ENCODE measurements at places on chromosomes 4 and X. TPM values are rescaled to one million over a fixed set of nuclear protein-coding genes. Genes with fewer than 3 reads are reported as not detected.

- DNase-seq, result no peak
Measured at GRCh38 chr4:31108762-31109161, 388.6 kb downstream of the PCDH7 start.

DNA sequence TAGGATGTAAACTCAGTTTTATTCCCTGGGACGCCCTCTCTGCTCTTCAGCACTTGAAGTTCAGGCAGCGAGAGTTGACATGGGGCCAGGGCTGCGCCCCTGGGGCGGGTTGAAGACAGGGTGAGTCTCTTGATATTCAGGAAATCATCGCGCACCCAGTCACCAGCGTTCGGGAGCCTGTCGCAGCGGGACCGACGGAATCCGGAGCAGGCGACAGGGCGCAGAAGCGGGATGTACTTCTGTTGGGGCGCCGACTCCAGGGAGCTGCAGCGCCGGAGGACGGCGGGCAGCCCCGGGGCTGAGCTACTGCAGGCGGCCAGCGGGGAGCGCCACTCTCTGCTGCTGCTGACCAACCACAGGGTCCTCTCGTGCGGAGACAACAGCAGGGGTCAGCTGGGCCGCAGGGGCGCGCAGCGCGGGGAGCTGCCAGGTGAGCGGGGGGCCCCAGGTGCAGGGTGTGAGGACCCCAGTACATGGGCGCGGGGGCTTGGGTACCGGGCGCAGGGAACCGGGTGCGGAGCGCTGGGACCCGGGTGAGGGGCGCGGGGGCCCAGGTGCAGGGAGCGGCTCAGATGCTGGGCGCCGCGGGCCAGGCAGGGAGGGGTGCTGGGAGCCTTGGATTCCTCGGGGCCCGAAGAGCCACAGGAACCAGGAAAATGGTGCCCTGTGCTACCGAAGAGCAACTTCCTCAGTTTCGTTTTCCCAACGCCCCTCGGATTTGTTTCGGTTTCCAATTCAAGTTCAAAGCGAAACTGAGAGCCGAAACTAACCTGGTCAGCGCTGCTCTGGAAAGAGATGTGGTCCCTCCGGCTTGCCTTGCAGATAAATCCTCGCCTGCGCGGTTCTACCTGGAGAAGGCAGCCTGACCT is at the start of gene HERC6:
Gene HERC6, plus strand, starts transcription at position 162 of the 869 bp plus-strand sequence. Its CDS starts 70 bp downstream, at position 232.
- peak; percentile 87 for DNase-seq

DNA sequence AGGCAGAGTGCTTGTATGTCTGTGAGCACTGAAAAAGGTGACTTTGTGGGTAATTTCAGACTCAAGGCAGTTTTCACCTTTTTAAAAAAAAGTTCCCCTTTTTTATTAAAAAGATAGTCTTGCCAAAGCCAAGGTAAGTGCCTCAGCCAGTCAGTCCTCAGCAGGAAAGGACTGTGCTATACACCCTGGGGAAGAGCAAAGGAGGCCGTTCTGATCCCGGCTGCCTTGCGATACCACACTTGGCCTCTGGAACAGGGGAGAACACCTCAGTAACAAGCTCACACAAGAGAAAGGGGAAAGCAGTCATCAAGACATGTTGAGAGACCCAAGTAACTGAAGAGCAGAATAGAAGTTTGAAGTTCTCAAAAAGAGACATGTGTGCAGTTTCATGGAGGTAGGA is 541.7 kb downstream of the BCOR start:
- no peak for DNase-seq

- DNase-seq, result peak; percentile 52
Measured at GRCh38 chr4:185039508-185040273, 21.4 kb downstream of the HELT start.

GRCh38 chr4:3244002-3244401 is 5.0 kb upstream of the MSANTD1 start:
- DNase-seq, result no peak

GRCh38 chr4:1559896-1560650 is 124.0 kb downstream of the FAM53A start:
- no peak for DNase-seq

DNA sequence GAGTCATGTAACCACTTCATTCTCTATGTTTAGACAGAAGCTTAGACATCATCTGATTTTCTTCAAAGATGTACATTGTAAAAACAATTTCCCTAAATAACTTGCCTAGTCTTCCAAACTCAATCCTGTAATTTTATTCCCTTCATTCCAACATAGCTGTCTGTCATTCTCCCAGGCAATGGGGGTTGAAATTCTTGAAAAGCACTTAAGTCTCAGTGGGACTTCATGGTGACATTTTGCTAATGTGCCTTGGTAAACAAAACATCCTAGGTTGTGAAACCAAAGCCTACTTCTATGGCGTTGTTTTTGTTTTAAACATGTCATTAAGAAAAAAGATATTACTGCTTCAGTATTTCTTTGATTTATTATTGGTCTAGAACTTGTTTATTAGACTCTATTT is 122.0 kb upstream of the NRK start:
- no peak for DNase-seq

DNA sequence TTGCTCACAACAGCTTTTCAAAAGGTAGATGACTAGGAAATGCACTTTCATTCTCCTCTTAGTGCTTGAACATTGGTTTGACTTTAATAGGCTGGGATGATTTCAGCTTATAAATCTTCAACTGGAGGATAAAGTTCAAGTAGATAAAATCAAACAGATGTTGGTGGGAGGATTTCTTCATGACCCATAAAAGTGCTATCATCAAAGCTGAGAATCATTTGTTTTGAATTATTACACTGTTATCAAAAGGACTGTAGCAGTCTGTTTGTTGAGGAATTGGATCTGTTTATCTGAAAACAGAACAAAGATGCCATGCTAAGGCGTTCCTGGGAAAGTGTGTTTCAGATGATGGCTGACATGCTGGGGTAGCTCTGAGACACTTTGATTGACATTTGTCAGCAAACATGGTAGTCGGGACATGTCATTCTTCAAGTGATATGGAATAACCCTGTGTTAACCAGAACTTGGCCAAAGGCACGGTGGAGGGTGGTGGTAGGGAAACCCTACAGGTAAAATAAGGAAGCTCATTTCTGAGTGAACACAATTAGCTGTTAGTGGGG is 304.0 kb upstream of the PITX2 start:
- DNase-seq, result peak; percentile 15

DNA sequence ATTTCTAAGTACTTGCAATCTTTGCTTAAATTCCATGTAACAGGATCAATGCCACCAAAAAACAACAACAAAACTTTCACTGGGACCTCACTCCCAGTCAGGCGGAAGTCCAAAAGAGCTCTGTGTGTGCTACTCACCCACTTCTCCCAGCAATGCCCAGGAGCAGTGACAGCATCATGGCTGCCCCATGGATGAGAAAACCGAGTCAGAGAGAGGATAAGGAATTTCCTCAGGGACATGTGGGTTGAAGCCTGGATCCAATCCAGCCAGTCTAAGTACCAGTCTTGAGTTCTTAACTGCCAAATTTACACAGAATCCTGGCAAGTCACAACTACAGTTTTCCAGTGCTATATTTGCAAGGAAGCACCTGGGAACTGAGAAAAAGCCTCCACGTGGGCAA is 64.5 kb downstream of the STX18 start:
- DNase-seq, result no peak

- DNase-seq, result no peak
Measured at GRCh38 chr4:79181190-79181589, 144.7 kb downstream of the NAA11 start.

GRCh38 chr4:17613761-17614415 is 553 bp upstream of the MED28 start:
- DNase-seq, result peak; percentile 9

- DNase-seq, result no peak
Measured at GRCh38 chr4:54400802-54401201, 171.7 kb downstream of the PDGFRA start.

- no peak for DNase-seq
Measured at GRCh38 chrX:112688242-112688641, 8.5 kb upstream of the LHFPL1 start.

- DNase-seq, result no peak
Measured at GRCh38 chrX:124475358-124475757, 129.0 kb downstream of the SH2D1A start.

DNA sequence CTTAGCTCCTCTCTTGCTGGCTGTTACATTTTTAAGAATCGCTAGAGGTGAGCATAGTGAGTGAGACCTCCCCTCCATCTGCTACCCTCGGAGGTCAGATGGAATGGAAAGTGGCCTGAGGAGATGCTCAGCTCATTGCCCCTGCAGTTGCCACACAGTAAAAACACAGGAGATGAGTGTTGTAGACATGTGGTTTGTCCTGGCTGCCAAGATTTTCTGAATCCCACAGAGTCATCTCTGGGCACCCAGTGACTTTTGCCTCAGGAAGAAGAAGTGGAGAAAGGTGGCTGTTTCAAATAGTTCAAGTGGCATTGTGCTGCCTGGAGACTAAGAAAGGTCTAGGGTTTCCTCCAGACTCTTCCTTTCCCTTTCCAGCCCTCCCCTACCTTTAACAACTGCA is 271.0 kb downstream of the STK32B start:
- no peak for DNase-seq

GRCh38 chr4:38686682-38687081 is 22.7 kb downstream of the KLF3 start:
- no peak for DNase-seq

DNA sequence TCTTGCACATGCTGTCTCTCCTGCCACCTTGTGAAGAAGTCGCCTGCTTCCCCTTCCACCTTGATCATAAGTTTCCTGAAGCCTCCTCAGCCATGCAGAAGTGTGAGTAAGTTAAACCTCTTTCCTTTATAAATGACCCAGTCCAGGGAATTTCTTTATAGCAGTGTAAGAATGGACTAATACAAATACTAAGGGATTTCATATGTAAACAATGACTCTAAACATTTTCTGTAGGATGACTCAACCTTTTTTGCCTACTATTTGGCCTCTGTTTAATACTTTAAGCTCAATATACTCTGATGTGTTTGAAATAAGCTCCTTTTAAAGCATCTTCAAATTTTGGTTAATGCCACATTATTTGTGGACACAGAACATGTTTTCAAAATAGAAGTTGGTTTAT is 813.5 kb upstream of the SLIT2 start:
- no peak for DNase-seq

DNA sequence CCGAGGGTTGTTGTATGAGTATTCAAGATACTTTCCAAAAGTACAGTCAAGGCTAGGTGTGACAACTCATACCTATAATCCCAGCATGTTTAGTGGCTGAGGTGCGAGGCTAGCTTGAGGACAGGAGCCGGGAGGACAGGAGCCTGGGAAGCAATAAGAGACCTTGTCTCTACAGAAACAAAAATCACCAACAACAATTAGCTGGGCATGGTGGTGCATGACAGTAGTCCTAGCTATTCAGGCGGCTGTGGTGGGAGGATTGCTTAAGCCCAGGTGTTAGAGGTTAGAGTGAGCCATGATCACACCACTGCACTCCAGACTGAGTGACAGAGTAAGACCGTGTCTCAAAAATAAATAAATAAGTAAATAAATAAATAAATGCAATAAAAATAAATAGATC is 91.6 kb downstream of the TLL1 start:
- no peak for DNase-seq

GRCh38 chr4:20251796-20252655 is at the start of gene SLIT2:
Gene SLIT2, plus strand, starts transcription at chr4:20251905. Its CDS starts 1,911 bp downstream, at chr4:20253816.
- DNase-seq, result peak; percentile 85

- no peak for DNase-seq
Measured at GRCh38 chrX:39492497-39493162, 605.1 kb downstream of the BCOR start.

DNA sequence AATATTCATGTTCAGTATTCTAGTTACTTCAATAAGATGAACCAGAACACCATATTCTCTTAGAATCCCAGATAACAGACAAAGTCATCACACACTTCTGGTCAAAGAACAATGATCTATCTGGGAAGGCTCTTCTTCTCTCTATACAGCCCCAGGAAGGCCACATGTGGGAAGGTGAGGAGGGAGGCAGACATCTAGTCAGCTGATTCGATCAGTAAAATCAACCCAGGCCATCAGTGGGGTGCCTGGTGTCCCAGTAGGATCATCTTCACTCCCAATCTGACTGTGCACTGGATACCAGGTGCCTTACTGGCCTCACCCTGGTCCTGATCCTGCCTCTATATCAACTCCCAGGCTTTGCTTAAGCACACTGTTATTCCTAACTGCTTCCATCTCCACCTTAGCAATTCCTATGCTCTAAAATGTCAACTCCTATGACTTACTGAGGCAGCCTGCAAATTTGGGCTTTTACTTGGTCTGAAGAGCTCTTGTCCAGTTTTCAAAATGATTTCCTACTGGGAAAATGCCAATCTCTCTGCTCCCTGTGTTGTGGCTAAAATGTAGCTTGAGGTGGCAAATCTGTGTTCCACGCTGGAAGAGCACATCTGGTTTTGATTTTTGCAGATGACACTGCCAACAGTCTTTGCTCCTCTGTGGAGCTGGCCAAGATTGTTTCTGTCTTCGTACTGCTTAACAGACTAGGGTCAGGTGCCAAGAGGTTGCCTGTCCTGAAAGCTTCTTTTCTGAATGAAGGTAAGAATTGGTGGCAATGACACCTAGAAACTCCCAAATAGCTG is 128.7 kb downstream of the MGST2 start:
- DNase-seq, result no peak

DNA sequence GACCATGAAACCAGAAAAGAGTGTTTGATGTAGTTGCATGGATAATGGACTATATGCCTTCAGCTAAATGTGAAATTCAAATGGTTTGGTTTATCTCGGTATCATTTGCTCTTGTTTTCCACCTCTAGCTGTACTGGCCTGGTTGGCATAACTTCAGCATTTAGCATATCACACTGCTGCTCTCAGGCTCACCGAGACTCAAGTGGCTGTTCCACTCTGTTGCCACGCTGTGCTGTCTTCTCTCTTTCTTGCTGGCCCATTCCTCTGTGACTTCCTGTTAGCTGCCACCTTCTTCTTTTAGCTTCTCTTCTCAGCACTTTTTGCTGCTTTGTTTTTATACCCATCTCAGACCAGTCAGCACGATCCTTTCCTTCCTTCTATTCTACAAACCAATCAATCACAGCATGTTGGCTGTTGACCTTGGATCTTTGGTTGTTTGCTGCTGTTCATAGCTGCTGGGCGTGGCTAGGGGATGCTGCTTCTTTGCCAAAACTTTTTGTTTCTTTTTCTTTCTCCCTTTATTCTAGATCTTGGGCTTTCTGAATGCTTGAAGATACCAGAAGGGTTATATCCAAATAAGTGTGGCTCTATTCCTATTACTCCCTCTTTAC is 24.0 kb downstream of the INTS6L start:
- DNase-seq, result no peak

LUZP4 gene
- polyA plus RNA-seq, result not detected

KLHL5 gene
- 37.4 TPM for polyA plus RNA-seq

SCML2 gene
- polyA plus RNA-seq, result 8.2 TPM

SPARCL1 gene
- 4.4 TPM for polyA plus RNA-seq

RENBP gene
- 24.6 TPM for polyA plus RNA-seq

XAGE2 gene
- polyA plus RNA-seq, result not detected

PPARGC1A gene
- 24.0 TPM for polyA plus RNA-seq

TLR10 gene
- 0.58 TPM for polyA plus RNA-seq

LRCH2 gene
- 10.1 TPM for polyA plus RNA-seq

FGA gene
- polyA plus RNA-seq, result 0.10 TPM

MEPE gene
- polyA plus RNA-seq, result not detected

RHOXF2 gene
- not detected for polyA plus RNA-seq

PNCK gene
- polyA plus RNA-seq, result 12.7 TPM

SPANXC gene
- not detected for polyA plus RNA-seq

DMD gene
- 19.4 TPM for polyA plus RNA-seq

SPACA5B gene
- polyA plus RNA-seq, result not detected
